ENCODE measurements at places on chromosomes 3 and 15. TPM values are rescaled to one million over a fixed set of nuclear protein-coding genes. Genes with fewer than 3 reads are reported as not detected.

- DNase-seq = no peak
These were observed 16.3 kb upstream of the LRRFIP2 start for GRCh38 chr3:37190667-37191066.

GRCh38 chr3:45123581-45124269 lies 22.5 kb downstream of the CDCP1 start:
- DNase-seq = peak; percentile 40

DNA sequence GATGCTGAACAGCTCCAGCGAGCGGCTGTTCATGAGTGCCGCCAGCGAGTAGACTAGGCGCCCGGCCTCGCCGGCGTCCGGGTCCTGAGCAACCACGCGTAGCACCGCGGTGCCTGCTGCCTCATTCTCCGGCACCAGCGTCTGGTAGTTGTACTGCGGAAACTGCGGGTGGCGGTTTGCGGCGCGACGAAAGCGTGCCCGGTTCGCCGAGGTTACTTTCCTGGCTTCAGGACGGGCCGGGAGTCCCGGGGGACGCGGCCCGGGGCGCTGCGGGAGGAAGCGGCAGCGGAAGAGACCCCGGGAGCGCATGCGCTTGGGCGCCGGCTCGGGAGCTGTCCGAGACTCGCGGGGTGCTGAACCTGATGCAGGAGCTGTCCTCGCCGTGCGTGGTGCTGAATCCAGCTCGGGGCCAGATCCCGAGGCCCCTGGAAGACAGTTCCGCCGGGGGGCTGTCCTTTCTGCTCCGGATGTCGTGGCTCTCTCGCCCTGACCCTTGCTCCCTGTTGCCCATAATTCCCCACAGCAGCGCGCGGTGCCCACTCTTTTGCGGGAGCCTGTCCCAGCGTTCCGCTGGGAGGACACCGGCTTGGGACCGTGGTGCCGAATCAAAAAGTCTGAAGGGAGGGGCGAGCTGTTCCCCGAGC lies 1.1 kb downstream of the CELSR3 start:
- DNase-seq = peak; percentile 43

DNA sequence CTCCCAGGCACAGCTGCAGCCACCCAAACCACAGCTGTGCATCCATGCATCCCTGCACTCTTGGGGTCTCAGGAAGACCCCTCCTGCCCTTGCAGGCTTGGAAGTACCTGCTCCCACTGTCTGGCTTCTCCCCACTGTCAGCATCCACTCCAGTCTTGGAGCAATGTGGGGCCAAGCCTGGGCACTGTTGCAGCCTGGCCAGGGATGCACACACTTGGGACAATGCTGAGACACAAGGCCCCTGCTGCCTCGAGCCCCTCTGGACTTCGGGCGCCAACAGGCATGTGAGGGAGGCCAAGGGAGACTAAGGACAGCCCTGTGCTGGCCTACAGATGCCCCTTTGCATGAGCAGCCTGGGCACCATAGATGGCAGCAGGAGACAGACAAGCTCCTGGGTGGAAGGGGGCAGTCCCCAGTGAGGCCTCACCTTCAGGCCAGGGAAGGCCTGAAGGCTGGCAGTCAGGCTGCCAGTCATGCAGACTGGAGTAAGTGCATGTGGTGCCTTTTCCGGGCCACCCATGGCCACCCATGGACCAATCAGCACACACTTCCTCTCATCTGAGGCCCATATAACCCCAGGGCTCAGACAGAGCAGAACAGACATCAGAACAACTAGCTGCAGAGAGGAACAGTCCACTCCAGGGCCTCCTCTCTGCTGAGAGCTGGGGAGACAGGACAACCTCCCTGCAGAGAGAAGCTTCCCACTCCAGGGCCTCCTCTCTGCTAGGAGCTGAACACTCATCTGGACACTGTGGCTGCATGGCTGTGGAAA lies 219.0 kb downstream of the VGLL3 start:
- DNase-seq = no peak

- no peak for DNase-seq
These were observed at the start of gene FOXB1 for GRCh38 chr15:60004009-60004845. Gene FOXB1 (plus strand): TSS chr15:60004311. CDS start chr15:60004964, 653 bp downstream.

DNA sequence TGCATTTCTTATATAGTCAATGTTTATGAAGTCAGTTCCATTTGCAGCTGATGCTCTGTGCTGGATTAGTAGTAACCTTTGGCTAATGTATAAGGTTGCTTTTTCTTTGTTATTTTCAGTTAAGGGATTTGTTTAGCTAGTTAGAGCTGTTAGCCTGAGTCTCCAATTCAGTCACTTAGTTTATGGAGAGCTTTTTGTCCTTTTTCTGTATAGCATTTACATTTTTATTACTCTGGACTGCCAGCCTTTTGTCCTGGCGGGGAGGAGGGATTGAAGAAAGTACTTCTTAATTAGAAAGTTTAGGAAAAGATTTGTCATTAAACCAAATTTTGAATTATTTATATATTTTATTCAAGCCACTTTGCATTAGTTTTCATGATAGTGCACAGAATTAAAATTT lies 52.0 kb downstream of the DNAJC13 start:
- no peak for DNase-seq

- no peak for DNase-seq
These were observed 228.2 kb downstream of the OPA1 start for GRCh38 chr3:193821151-193821668.

DNA sequence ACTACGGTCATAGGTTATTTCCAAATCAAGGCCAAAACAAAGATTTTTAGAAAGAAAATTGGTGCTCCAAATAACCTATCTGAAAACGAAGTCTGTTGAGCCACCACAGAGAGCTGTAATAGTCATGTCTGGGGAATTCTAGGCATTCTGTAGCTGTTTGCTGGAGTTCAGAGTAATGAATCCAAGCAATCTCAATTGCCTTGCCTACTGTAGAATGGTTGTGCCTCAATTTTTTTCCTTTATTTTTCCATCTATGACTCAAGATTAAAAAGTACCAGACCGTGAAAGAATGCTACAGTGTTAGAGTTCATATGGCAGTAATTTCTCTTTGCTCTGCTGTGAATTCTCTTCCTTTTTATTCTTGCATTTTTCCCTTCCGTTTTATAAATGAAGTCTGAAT lies 1007.2 kb upstream of the ALCAM start:
- peak; percentile 32 for DNase-seq

- DNase-seq = no peak
These were observed 1126.7 kb downstream of the TUSC7 start for GRCh38 chr3:117836296-117836695.

DNA sequence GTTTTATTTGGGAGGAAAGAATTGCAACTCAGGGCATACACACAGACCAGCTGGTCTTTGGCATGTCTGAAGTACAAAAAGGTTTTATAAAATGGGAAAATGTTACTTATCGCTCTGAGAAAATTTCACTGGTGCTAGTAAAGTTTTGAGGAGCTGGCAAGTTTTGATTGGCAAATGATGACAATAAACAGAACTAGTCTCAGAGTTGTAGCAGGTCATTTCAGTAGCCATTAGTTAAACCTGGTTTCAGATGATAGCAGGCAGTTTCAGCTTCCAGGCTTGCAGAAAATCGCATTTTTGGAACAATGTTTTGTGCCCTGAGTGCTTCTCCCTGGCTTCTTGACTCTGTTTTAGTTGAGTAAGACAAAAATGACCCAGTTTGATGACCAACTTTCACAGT lies 10.7 kb downstream of the B2M start:
- no peak for DNase-seq

GOLGA6L1 gene
- not detected for polyA plus RNA-seq

GLDN gene
- polyA plus RNA-seq = not detected

GP9 gene
- not detected for polyA plus RNA-seq

HHATL gene
- not detected for polyA plus RNA-seq

GOLGA8F gene
- polyA plus RNA-seq = not detected
